NB4 (cell line): ENCODE measurements at places on chromosomes 12 and 14.

- no peak for DNase-seq
Measured at GRCh38 chr14:68181519-68182326, 362.1 kb downstream of the RAD51B start.

GRCh38 chr14:33061667-33062325, 123.1 kb downstream of the NPAS3 start:
- DNase-seq = no peak

DNA sequence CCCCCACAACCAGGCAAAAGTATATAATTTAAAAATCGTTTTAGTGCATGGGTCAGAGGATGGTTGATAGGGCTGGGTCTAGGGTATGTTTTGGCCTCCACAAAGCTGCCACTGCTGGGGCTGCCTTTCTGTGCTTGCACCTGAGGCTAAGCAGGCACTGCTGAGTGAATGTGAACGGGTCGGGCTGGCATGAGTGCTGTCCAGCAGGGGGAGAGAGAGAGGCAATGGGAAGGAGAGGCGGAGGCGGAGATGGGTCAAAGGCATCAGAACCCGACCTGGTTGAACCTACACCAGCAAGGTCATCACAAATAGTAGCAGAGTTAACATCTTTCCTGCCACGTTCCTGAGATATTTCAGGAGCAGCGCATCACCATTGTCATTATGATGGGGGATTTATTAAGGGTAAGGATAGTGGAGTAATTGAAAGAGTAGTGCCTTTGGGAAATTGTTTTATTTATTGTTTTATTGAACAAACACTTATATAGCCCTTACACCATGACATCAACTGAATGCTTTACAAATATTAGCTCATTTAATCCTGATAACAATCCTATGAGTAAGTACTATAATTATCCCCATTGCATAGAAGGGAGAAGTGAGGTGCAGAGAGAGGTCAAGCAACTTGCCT, 5.8 kb upstream of the NRXN3 start:
- DNase-seq = peak; percentile 42

DNA sequence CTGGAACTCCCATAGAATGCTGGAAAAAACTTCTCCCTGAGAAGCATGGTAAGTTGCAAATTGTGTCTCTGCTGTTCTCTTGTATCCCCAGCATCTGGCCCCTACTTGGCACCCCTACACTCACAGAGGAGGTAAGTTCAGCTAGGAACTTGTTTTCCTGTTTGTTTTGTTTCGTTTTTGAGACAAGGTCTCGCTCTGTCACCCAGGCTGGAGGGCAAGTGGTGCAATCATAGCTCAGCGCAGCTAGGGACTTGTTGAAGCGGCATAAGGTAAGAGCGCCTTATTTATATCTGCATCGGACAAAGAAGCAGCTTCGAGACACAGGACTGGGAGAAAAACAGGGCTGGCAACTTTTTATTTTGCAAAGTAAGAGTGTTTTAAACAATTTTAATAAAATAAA, 18.5 kb upstream of the ANO2 start:
- no peak for DNase-seq

GRCh38 chr12:64269161-64269560, 47.1 kb upstream of the KICS2 start:
- DNase-seq = no peak

GRCh38 chr14:61253064-61253738, 27.9 kb downstream of the TMEM30B start:
- DNase-seq = peak; percentile 59

- peak; percentile 74 for DNase-seq
Measured at GRCh38 chr12:113040722-113041171, 15.8 kb upstream of the DTX1 start.

DNA sequence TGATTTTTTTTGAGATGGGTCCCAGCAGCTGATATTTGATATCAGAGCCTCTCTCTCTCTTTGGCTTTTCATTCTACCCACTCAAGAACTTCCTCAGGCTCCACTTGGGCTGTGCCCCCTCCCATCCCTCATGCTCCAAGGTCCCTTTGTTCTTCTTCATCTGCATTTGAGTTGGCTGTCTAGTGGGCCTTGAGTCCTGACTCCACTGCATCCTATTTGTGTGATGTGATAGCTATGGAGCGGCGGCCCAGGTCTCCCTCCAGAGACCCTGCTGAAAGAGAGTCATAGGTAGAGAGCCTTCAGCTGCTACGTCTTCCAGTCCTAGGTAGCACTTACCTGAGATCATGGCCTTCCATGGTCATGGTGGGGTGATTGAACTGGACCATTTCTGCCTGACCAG, 123.1 kb upstream of the VRK1 start:
- no peak for DNase-seq

DNA sequence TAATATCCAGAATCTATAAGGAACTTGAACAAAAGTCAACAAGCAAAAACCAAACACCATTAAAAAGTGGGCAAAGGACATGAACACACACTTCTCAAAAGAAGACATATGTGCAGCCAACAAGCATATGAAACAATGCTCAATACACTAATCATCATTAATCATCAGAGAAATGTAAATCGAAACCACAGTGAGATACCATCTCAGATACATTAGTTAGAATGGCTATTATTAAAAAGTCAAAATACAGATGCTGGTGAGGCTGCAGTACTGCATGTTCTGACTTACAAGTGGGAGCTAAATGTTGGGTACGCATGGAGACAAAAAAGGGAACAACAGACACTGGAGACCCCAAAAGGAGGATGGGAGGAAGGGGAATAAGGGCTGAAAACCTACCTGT, 67.1 kb downstream of the BLTP3B start:
- DNase-seq = no peak

GRCh38 chr12:85423947-85424346, 143.9 kb downstream of the ALX1 start:
- DNase-seq = no peak

- DNase-seq = no peak
Measured at GRCh38 chr12:122005252-122005776, 16.4 kb upstream of the BCL7A start.

GRCh38 chr12:58034712-58035111, 93.3 kb downstream of the ATP23 start:
- no peak for DNase-seq

DNA sequence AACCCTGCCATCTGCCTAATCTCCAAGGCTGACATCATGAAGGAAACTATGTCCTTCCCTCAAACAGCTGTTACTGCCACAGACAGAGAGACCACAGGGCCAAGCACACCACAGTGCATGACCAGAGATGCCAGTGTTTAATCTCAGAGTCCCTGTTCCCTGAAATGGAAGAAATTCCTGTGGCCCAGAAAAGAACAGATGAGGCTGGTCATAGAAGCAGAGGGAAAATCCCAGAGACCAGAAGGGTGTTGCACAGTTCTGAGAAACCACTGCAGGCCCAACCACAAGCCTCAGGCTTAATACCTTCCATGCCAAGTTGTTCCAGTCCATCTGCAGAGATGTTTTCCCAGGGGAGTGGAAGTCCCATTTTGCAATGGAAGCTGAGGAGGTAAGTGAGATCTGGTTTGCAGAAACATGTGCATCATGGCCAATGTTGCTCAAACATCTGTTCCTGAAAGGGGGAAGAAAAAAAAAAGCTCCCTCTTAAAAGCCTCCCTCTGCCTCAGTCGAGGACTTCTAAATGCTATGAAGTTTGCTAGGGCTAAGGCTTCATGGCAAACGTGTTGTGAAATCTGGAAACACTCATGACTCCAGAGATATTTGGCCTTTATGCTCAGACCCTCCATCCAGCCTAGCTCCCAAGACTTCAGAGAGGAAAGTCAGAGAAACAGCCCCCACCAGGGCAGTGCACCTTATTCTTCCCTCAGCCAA, 98.6 kb downstream of the SCARB1 start:
- DNase-seq = peak; percentile 64

DNA sequence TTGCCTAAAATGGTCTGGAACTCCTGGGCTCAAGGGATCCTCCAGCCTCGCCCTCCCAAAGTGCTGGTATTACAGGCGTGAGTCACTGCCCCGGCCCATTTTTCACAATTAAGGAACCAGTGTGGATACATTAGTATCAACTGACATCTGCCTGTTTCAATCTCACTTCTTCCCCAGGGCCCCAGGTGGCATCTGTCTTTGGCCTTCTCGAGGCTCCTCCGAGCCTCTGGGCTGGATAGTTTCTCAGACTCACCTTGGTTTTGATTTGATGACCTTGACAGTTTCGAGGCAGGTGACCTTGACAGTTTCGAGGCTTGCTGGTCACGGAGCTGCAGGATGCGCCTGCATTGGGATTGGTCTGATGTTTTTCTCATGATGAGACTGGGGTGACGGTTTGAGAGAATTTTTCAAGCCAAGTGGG, 41.0 kb upstream of the NCOR2 start:
- peak; percentile 50 for DNase-seq

GRCh38 chr14:77067632-77068516, 30.2 kb upstream of the CIPC start:
- DNase-seq = peak; percentile 57

DNA sequence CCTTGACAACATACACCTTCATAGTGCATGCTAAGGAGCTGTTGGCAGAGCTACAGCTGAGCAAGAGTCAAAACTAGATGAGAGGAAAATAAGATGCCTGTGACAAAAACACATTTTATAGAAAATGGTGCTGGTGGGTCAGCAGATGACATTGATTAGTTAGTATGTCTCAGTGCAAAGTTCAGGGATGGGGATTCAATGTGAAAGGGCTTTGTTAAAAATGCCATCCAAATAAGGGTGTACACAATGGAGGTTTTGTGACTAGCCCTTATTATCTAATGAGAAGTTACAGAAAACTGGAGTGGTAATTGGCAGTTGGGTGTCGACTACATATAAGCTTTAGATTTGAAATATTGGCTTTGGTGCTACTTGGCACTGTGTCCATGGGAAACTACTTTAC, 169.0 kb downstream of the MON2 start:
- DNase-seq = no peak

DNA sequence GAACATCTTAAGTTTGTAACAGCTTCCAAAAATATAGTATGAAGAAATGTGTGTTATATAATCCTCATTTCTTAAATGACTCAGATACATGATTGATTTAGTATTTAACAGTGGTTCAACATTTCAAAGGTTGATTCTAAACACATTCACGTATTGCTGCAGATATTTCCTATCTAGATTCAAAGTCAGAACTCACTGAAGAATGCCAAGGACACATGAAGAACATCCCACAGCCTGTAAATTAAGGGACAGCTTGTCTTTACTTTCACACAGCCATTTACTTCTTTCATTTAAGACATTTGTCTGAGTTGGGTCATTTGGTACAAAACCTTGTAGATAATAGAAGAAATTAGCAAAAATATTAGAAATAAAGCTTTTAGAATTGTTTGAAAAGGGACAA, 66.9 kb upstream of the CPSF6 start:
- DNase-seq = no peak

GRCh38 chr12:25083211-25083610, 111.7 kb downstream of the DNAI7 start:
- DNase-seq = no peak

DNA sequence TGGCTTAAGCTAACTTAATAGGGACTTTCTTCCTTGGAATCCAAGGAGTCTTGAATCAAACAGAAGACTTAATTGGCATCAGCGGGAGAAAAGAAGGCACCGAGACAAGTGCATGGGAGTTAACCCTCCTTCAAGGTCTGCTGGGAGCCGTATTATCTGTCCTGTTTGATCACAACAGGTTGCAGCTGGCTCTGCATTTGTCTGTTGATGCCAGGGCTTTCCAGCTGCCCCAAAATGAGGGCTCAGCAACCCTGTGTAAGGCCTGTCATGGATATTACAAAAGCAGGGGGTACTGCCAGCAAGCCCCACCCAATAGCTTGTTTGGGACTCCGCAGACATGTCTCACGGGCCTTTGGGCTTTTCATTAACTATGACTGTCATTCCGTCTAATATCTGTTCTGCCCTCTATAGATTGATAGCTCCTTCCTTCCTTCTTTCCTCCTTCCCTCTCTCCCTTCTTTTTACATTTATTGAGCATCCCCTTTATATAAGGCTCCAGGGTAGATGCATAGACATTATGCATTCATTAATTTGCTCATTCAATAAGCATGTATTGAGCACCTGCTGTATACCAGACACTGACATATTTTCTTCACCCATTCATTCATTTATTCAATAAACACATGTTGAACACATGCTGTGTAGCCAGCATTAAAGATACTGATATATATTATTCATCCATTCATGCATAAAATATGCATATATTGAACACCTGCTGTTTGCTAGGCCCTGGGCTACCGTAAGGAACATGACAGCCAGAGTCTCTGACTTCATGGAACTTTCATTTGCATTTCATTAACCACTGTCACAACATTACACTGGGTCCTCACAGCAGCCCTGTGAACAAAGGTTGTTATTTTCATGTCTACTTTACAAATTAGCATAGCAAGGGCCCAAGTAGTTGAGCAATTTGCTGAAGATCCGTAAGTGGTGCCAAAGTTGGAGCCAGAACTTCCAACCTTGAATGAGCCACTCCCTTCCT, 56.2 kb downstream of the SVOP start:
- DNase-seq = no peak

- no peak for DNase-seq
Measured at GRCh38 chr14:103698380-103699260, 16.6 kb downstream of the XRCC3 start.

GRCh38 chr12:118553856-118554504, 177.6 kb downstream of the SUDS3 start:
- no peak for DNase-seq

GRCh38 chr12:107319533-107320032, 226.2 kb upstream of the CRY1 start:
- peak; percentile 53 for DNase-seq

- DNase-seq = no peak
Measured at GRCh38 chr14:58861586-58861985, 223.8 kb downstream of the DACT1 start.
